AG08395 (cell line): ENCODE measurements at places on chromosomes 6 and 20.
A peak's percentile ranks its signal among the peaks of the same experiment; 100 is the strongest.

GRCh38 chr20:39873286-39873685, 815.8 kb downstream of the MAFB start:
- DNase-seq: no peak

- DNase-seq: no peak
Measured at GRCh38 chr6:37936150-37936549, 116.6 kb downstream of the ZFAND3 start.

DNA sequence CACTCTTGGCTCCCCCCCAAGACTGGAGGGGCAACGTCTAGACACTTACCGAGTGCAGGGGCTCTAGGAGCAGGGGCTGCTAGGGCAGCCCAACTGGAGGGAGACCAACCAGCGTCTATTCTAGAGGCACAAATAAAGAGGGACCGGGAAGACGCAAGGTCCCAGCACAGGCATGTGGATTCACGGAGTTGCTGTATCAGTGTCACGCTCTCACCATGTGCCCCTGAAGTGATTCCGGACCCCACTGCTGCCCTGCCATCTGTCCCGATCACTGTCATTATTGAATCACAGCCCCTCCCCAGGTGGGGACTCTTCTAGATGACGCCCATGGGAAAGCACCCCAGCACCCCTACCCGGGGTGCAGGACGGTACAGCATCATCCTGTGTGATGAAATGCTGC, 54.2 kb downstream of the RAMACL start:
- no peak for DNase-seq

- no peak for DNase-seq
Measured at GRCh38 chr6:3026791-3027626, 27.3 kb downstream of the NQO2 start.

GRCh38 chr6:6397842-6398241, 77.4 kb upstream of the F13A1 start:
- no peak for DNase-seq

DNA sequence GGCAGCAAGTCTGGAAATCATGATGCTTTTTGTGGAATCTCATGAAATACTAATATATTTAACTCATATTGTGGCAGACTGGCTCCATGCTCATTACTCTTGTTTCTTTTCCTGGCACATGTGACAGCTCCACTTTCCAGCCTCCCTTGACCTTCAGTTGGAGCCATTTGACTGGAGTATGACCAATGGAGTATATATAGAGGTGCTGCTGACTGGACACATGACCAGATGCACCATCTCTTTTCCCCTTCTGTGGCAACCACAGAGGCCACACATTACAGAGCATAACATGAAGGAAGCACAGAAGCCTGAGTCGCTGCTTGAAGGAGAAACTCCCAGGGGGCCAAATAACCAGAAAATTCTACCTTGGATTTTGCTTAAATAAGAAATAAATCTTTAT, 77.4 kb downstream of the MKKS start:
- DNase-seq: no peak

DNA sequence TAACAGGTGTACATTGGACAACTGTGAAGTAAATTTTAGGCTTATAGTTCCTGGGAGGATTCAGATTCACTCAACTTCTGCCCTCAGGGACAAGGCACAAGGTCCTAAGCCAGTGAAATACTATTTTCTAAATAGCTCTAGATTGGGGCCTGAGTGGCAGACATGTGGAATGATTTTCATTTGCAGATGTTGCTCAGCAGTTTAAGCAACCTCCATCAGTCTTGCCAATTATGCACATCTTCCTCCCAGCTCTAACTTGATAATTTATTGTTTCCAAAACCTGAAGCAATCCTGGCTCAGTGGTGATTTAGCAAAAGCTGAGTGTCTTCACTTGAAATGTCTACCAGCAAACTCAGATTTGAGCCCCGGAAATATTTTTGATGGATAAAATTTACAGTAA, 116.2 kb downstream of the SCP2D1 start:
- DNase-seq: no peak

- no peak for DNase-seq
Measured at GRCh38 chr20:61513124-61514017, 261.3 kb downstream of the CDH4 start.

DNA sequence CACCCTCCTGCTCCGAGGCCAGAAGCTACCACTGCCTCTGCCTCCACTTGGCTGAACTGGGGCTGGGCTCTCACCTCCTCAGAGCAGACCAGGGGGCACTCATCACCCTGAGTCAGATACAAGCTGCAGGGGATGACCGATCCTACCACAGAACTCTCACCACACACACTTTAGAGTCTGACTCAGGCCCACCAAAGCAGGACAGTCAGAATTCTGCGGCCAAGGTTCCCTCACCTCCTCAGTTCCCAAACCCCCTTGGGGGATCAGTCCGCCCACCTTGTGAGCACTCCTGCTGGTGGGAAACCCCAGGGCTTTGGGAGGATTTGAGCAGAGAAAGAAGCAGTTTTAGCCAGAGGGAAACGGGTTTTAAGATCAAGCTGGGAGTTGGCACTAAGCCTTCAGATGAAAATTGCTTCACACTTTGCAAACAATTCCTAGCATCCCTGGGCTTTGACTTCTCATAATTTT, 587.8 kb upstream of the JAG1 start:
- DNase-seq: peak; percentile 77

GRCh38 chr6:45500924-45501816, 123.4 kb upstream of the SUPT3H start:
- no peak for DNase-seq

DNA sequence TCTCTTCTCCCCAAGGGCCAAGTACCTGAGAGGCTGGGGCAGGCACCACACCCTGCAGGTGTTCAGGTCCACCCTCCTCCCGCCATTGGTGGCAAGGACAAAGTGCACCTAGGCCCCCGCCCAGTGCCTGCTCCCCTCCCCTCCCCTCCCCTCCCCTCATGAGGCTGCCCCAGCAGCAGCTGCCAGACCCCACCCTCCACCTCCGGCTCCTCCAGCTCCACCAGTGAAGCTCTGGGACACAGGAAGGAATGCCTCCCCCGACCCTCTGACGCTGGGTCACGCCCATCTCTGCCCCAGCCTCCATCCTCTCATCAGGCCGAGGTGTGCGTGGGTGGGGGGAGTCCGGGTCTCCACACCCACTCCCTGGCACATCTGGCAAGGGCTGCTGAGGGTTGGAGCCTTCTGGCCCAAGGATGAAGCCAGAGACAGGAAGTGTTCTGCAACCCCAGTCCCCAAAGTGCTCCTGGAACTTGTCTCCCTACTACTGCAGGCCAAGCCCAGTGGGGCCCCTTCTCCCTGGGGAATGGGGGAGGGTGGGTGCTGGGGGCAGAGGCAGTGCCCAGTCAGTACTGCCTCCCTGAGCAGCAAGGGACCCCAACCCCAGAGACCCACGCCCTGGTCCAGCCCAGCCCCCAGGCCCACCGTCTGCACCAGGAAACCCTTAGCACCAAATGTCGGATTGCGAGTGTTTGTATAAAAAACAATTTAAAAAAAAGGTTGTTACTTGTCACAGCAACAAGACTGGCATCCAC, 1.6 kb upstream of the UCKL1 start:
- DNase-seq: no peak

DNA sequence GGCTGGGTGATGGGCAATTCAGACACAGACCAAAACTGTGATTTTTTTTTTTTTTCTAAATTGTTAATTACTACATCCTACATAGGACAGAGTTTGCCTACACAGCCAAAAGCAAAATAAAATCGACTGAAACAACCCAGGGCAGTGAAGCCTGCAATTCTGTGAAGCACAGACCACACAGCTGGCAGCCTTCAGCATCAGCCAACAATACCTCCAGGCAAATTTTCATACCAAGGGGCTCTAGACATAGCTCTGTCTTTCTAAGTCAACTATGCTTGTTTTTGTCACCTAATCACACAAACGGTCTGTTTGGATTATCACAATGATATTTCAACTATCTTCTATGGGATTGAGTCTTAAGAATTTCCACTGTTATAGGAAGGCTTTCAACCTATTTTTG, 17.6 kb downstream of the RMND1 start:
- DNase-seq: no peak

- DNase-seq: no peak
Measured at GRCh38 chr6:164663634-164664033, 645.8 kb downstream of the C6orf118 start.

- DNase-seq: no peak
Measured at GRCh38 chr6:139143111-139143510, 8.2 kb downstream of the HECA start.

GRCh38 chr20:21767739-21768223, 62.3 kb downstream of the PAX1 start:
- no peak for DNase-seq

DNA sequence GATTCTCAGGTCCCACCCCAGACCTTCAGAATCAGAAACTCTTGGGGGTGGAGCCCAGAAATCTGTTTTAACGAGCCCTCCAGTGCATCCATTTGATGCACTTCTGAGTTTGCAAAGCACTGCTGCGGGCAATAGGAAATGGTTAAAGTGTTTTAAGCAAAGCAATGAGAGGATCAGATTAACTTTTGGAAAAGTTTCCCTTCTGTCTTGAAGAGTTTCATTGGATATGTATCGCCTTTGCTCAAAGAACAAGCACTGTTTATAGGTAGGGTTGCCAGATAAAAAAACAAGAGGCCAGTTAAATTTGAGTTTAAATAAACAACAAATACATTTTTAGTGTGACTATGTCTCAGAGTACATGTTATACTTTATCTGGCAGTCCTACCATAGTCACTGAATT, 226.0 kb downstream of the BMP7 start:
- DNase-seq: no peak

DNA sequence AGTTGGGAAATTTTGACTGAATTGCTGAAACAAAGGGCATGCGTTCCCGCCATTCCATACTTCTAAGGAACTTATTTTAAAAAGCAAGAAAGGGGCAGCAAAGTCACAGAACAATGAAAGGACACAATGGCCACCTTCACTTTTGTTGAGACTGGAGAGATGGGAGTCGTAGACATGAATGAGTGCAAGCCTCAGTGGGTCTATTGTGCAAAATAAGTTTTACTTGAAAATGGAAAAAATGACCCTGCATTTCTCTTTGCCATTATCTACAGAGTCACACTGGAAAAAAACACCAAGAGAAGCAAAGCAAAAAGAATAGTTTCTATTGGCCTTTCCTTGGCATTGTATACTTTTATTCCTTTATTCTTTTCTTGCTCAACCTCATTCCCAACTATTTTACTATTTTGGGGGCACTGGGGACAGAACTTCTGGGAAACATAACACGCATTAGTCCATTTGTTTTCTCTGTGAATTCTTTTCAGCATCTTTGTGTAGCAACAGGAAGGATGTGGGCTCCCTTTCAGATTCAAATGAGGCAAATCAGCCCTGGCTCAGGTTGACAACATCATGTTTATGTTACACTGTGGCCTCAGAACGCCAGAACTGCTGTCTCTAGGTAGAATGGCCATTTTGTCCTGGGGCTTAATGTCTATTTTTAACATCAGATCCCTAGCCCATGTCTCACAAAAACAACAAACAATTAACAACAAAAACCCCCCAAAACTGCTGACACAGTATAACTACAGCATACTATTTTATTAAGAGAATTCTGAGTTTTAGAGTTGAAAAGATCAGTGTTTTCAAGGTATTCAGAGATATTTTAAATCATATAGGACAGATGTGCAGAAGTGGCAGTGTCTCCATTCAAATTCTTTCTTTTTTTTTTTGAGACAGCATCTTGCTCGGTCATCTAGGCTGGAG, 122.2 kb downstream of the FYN start:
- DNase-seq: no peak

DNA sequence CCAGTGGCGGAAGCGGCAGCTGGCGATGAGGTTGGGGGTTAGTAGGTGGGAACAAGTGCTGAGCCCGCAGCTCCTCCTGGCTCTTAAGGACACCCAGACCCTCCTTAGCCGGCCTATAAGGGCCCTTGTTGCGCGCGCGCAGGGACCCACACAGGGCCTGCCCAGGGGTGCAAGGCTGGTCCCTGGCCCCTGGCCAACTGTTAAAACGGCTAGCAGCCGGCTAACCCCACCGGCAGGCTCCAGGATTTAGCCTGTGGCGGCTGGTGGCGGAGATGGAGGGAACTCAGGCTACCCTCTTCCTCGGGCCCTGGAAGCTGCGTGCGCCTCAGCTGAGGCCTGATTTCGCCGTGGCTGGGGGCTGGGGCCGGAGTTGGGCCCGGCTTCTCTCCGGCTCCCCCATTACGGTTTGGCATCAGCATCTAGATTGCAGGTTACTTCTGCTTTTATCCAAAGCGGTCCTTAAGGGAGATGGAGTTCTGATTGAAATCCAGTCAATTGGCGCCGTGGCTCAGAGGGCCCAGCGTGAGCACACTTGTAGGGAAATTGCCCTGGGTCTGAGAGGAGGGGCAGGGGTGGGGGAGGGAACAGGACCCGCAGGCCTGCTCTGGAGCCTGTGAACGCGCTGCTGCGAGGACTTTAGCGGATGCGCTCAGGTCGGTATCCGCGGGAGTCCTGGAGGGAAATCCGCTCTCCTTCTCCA, 36.9 kb upstream of the CCDC167 start:
- DNase-seq: no peak

- no peak for DNase-seq
Measured at GRCh38 chr6:150987855-150988464, 122.5 kb downstream of the MTHFD1L start.

DNA sequence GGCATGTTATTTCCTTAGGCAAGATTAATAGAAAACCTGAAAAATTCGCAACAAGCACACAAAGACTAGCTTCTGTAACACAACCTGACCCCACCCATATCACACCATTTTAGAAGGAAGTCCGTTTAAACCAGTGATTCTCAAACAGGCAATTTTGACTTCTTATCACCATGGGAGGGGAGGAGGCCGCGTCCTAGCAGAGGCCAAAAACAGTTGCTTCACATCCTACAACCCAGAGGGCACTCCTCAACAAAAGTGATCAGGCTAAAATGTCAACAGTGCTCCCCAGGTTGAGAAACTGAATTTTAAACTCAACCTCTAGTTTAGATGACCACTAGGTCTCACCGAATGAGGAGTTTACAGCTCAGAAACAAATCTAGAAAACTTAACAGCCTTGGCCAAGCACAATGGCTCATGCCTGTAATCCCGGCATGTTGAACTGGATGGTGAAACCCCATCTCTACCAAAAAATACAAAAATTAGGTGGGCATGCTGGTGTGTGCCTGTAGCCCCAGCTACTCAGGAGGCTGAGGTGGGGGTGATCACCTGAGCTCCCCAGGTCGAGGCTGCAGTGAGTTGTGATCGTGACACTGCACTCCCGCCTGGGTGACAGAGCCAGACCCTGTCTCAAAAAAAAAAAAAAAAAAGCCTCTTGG, 3.4 kb downstream of the SNX5 start:
- DNase-seq: no peak

- DNase-seq: no peak
Measured at GRCh38 chr6:118993358-118993757, 58.4 kb upstream of the MCM9 start.

DNA sequence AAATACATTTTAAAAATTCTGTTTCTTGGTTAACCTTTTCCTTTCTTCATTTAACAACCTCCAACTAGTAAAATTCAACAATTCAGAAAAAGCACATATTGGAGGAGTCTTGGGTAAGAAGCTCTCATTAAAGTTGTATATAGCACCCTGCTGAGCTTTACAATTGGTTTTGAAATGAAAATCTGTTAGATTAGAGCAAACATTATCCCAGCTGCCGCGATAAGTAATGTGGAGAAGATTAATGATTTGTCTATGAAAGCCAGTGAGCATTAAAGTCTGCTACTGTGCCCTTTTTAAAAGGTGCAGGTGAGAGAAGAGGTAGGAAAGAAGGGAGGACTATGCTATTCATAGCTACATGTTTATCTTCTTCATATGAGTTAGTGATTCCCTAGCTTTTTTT, 201.5 kb downstream of the ZFAND3 start:
- no peak for DNase-seq
